ENCODE measurements at places on chromosomes 6 and 20.

DNA sequence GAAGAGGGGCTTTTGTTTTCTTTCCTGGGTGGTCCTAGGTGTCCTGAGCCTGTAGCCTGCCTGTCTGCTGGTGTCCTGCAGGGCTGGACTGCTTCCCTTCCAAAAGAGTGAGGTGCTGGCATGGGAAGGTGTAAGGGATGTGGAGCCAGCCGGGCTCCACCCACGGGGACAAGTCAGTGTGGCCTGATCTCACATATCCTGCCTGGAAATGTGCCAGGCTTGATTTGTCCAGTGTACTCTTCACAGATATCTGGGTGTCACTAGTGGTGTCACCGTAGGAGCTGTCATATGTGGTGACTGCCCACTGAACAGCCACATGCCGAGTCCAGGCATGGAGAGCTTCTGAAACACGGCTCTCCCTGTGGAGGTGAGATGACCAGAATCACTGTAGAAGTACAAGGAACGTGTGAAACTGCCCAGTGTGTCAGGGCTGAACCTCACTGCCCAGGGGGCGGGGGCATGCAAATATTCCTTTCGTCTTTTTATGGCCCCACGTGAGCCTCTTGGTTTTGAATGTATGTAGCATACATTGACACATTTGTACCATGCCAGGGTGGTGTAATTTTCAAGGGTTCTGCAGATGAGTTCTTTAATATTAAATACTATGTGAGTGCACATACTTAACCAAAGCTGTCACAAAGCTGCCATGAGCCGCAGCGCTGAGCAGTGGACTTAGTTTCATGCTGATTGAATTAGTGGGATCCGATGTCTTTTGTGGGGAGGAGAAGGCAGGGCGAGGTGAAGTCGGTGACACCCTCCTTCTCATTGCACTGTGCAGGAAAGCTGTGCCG is 55.8 kb downstream of the CDH4 start:
- no peak for DNase-seq

GRCh38 chr6:170029416-170030283 is 261.2 kb downstream of the DLL1 start:
- DNase-seq: no peak

DNA sequence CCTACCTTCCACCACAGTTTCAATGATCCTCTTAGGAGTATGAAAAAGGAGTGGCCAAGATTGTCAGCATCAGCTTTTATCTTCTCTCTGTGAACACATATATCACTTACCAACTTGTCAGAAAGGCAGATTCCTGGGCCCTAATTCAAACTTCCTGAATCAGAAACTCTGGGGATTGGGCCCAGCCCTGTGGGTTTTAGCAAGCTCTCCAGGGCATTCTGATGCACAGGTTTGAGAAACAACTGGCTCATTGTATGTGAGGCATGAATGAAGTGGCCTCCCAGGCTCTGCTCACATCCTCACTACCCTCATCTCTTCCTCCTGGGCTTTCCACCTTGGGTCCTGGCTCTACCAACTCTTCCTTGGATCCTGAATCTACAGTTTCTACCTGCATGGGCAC is 13.2 kb upstream of the THBD start:
- no peak for DNase-seq

- no peak for DNase-seq
Measured at GRCh38 chr20:58896820-58897219, 44.3 kb downstream of the GNAS start.

GRCh38 chr6:155530219-155530834 is 74.7 kb upstream of the NOX3 start:
- DNase-seq: no peak

DNA sequence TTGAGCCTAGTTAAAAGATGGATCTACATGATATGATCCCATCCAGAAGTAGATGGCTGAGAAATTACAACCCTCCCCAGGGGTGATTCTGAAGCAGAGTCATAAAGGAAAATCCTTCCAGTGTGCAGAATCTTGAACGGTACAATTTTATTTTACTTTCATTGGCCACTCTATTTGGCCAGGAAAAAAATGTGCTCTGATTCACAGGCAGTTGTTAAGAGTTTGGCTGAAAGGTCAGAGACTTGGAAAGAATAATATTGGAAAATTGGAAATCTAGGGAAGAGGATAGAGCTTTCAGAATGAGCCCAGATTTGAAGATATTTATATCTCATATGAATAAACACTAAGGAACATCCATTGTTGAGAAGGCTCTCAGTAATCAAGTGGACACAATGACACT is 1299.3 kb upstream of the GJE1 start:
- no peak for DNase-seq

DNA sequence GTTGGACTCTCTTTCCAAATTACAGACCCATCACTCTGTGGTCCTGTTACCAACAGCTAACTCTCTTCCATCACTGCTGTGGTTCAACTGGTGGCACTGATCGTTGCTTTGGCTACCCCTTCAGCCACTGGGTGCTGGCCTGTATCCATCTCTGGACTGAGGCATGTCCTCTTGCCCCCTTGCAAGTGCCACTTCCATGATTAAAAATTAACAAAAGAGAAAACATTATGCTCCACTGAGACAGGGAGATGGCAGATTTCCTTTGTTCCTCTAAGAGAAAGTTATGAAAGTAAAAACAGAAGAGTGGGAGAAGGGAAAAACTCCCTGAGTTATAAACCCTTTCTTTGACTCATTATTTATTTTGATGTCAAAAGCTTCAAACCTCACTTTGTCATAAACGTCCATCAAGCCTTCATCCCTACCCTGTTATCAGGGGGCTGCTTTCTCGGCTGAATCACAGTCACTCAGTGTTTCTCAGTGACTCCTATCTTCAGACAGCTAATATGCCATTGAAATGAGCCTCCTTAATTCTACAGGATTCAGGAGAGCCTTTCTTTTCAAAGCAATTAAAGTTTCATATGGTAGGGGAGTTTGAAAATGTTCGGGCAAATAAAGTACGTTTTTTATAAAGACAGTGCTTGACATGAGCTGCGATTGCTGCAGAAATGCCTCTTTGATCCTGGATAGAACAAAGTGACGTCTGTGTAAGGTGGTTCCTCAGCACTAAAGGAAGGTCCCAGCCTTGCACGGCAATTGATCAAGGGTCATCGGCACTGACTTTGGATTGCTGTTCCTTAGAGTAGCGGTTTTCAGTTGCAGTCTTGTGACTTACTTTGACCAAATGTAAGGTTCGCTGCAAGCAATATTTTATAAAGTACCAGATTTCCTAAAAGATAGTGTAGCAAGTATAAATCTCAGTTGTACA is 49.9 kb upstream of the PBOV1 start:
- DNase-seq: no peak

DNA sequence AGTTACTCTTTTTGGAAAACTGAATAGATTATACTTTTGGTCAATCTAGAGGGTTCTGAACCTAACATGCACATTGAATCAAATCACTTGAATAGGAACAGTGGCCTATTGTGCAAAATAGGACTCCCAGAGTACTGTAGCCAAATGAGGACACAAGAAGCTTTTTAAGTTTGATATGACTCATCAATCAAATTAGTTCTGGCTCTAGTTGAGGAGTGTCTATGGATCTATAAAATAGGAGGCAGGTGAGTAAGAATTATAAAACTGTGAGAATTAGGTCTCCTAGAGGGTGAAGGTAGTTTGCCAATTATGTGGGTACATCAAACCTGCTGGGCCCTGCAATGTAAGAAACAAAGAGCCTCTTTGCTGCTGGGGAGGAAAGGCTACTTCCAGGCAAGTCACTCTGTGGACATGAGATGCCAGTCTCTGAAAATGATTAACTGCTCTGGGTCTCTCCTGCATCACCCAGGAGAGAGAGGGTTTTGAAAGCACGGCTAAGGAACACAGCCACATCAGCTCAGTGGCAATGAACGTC is 112.3 kb downstream of the RCAN2 start:
- DNase-seq: no peak

DNA sequence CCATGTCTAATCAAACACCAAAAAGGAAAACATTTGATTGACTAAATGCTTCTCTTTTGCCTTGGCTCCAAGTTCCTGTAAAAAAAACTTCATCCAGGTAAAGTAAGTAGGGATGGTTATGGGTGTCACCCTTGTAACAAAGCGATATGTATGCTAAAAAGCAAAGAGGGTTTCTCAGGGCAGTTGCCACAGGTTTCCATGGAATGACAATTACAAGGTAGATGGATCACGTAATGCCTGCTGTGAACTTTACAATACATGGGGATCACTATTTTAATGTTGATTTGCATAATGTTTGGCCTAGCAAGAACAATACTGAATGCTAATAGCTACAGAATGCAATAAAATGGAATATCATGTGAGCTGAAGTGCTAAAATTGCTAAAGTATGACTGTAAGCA is 2.9 kb upstream of the BMP2 start:
- no peak for DNase-seq

GRCh38 chr6:155050311-155050710 is 55.2 kb downstream of the TIAM2 start:
- DNase-seq: peak; percentile 12

GRCh38 chr6:16922282-16922681 is 161.0 kb upstream of the ATXN1 start:
- DNase-seq: no peak

DNA sequence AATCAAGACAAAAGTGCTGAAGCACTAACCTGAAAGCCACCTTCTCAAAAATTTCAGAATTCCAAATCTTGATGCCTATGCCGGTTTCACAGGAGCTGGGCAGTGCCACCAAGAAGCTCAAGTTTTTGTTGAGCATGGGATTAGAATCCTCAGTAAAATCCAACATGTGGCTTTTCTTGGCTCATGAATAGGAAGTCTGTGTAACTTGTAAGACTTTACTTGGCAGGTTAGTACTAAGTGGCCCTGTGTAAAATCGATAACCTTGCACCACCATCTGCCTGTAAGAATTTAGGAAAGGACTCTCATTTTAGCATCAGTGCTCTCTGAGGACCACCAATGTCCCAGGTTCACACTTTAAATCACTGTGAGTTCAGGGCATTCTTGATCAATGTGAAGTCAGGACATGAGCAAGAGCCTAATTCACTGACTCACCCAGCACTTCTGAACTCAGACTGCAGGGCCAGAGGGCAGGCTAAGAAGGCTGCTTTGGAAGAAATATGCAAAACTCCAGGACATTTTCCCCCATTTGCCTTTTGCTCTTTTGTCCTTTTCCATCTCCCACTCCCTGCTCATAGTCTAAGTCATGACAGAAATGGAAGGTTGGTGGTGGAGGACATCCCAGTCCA is 113.2 kb downstream of the EDN1 start:
- DNase-seq: no peak

DNA sequence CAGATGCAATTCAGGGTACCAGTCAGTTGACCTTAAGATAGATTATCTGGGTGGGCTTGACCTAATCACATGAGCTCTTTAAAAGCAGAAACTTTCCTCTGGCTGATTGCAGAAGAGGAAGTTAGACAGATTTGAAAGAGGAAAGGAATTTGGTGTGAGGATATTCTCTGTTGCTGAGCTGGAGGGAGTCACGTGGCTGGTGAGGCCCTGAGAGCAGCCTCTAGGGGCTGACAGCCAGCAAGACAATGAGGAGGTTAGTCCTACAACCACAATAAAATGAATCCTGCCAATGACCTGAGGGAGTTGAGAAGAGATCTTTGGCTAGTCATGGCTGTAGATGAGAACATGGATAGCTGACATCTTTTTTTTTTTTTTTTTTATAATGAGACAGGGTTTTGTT is 87.0 kb upstream of the B3GAT2 start:
- no peak for DNase-seq

DNA sequence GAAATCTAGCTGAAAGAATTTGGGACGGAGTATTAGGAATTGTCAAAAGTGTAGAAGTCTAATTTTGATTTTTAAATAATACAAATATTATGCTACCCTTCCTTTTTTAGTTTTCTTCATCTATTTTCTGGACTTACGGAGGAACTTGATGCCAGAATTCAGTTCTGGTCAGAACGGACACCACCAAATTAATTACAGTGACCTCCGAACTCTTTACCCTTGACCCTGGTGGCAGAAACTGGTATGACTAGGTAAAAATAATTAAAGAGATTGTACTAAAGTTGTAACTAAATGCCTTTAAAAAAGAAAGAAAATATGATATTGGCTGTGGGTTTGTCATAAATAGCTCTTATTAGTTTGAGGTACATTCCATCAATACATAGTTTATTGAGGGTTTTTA is 751.1 kb upstream of the MAP3K7 start:
- DNase-seq: no peak
